Stomach (tissue), 19 donors: ENCODE measurements at places on chromosomes 6 and 20. TPM values are rescaled to one million over a fixed set of nuclear protein-coding genes. Genes with fewer than 3 reads are reported as not detected.
A peak's percentile ranks its signal among the peaks of the same experiment; 100 is the strongest.

CST4 gene
- not detected for total RNA-seq

KCNK16 gene
- total RNA-seq, result not detected

RIMS1 gene
- total RNA-seq, result 2.6 TPM

GRCh38 chr20:62933966-62934365, 4.0 kb upstream of the GID8 start:
- no peak for DNase-seq

GUCA1A gene
- not detected for total RNA-seq

PRR18 gene
- total RNA-seq, result not detected

GRCh38 chr20:24746351-24746685, 202.8 kb upstream of the CST7 start:
- DNase-seq, result peak; percentile 75

BNIP5 gene
- 5.8 TPM for total RNA-seq

SLPI gene
- 127 TPM for total RNA-seq

AIF1 gene
- 7.6 TPM for total RNA-seq

PDCD2 gene
- 79.1 TPM for total RNA-seq

UBE2V1 gene
- 55.9 TPM for total RNA-seq

GRCh38 chr6:30963641-30964040, 19.9 kb upstream of the MUC21 start:
- DNase-seq, result no peak

DNA sequence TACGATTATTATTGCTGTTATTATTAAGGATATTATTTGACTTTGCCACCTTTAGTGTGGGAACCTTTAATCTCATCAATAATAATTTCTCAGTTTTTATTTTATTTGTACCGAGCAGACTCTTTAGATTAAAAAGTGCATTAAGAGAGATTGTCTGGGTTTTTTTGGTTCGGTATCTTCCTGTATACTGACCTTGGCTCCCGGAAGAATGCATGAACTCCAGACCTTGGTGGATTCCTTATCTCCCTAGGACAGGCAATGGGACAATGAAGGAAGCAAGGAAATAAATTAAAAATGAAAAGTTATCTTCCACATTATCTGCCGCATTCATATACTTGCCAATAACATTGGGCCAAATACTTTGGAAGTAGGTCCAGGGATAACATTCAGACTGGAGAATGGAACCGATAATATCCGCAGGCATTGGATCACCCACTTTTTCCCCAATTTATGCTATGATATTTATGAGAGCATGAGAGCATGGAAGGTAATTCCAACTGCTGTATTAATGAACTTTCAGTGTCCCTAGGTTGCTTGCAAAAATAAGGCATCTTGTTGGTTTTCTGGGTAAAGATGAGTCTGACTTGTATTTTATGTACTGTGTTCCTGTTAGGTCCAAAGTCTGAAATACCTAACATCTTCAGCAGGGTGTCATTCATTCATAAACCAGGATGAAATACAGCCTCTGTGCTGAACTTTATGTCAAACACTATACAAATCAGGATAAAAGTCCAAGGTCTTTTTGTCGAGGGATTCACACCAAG, 232.1 kb downstream of the PLCB1 start:
- DNase-seq, result no peak

DNA sequence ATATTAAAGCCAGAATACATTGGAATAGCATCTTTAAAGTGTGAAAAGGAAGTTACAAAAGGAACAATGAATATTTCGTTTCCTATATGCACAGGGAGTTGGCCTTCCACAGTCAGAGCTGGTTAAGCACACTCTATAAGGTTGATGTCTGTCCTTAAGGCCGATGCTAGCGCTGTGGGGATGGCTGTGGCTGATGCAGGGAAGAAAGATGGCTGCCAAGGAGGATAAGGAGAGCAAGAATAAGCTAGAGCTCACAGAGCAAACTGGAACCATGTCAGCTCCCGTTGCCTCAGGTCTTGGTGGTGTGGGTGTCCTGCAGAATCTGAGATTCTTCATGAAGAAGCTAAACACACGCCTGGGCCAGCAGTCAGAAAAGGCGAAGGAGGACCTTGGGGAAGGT, 20.8 kb upstream of the STX11 start:
- no peak for DNase-seq

- no peak for DNase-seq
These were observed 94.8 kb upstream of the NHSL1 start for GRCh38 chr6:138593909-138594757.

GRCh38 chr6:116695401-116695800, 14.4 kb downstream of the KPNA5 start:
- no peak for DNase-seq

DNA sequence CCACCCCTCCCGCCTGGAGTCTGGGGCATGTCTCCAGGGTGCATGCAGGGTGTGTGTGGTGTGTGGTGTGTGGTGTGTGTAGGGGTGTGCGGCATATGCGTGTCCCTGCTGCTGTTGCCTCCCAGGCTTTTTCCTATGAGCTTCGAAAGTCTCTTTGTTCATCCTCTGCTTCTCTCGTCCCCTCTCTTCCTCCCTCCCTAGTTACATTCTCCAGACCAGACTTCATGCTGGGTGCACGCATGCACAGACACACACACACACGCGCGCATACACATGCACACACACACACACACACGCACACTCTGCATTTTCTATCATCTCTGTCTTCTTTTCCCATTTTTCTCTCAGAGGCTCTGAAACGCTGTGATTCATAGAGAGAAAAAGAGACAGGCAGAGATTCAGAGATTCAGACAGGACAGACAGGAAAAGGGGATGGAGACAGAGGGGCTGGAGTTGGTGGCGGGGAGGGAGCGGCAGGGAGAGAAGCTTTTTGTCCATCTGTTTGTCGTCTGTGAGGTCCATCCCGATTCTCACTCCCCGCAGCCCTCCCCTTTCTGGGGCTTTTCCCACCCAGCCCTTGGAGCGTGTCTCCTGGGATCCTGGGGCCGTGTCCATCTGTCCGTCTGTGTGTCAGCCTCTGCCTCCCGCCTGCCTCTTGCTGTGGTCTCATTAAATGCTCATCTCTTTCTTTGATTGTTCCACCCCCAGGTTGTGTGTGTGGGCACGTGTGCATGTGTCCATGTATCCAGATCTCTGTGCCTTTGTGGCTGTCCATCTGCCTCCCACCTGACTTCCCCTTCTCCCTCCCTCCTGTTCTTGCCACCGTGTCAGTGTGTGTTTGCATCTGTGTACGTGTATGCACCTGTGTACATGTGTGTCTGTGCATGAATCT, 62.6 kb downstream of the SRC start:
- peak; percentile 65 for DNase-seq

RBM24 gene
- total RNA-seq, result 2.3 TPM

FAM209B gene
- not detected for total RNA-seq

DNA sequence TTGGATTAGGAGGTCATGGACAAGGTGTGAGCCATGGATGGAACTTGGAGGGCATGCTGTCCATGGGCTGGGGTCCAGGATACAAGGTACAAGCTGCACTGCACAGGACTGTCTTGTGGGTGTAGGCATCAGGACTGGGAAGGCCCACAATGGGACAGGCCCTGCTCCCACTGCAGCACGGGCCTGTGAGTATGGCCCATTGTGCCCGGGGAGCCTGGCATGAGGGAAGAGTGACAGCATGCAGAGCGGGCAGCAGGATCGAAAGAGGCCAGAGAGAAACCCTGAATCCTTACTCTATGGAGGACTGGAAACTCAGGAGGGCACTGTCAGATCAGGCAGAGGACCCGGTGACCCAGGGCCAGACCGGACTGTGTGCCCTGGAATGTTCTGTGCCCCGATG, 211.3 kb downstream of the PREX1 start:
- DNase-seq, result no peak

GRCh38 chr6:36302227-36302976, 32.5 kb downstream of the PNPLA1 start:
- DNase-seq, result peak; percentile 96

DNA sequence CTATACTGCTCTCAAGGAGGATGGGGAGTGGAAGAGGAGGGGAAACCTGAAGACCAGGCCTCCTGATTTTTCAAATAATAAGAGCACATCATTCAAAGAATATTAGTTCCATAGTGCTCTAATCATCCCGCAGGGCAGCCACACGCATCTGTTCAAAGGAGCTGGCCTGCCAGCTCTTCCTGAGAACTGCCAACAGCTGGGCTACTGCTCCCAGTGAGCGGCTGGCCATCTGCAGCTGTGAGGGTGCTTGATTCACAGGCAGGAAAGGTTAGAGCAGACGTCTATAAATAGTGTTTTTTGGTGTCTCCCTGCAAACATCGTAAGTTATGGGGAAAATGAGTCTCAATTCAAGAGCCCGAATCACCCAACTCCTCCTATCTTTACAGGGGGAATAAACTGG, 17.3 kb downstream of the NSFL1C start:
- no peak for DNase-seq

- no peak for DNase-seq
These were observed 583.8 kb upstream of the GJE1 start for GRCh38 chr6:141548966-141549365.

GRCh38 chr6:113697632-113698410, 159.3 kb upstream of the MARCKS start:
- DNase-seq, result no peak

- DNase-seq, result no peak
These were observed 34.4 kb downstream of the ECT2L start for GRCh38 chr6:138830248-138830647.

RHAG gene
- not detected for total RNA-seq

DNA sequence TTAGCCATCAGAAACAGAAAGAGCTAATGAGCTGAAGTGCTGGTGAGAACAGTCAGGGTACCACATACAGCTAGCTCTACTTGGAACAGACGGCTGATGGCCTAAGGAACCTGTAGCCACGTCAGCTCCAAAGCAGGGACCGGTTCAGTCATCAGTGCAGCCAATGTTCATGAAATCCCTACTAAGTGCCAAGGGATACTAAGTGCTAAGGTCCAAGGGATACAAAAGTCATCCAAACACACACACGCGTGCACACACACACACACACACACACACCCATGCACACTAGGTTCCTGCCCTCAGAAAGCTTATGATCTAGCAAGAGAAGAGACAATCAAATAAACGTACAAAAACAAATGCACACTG, 53.6 kb downstream of the MAP3K5 start:
- DNase-seq, result no peak

DNA sequence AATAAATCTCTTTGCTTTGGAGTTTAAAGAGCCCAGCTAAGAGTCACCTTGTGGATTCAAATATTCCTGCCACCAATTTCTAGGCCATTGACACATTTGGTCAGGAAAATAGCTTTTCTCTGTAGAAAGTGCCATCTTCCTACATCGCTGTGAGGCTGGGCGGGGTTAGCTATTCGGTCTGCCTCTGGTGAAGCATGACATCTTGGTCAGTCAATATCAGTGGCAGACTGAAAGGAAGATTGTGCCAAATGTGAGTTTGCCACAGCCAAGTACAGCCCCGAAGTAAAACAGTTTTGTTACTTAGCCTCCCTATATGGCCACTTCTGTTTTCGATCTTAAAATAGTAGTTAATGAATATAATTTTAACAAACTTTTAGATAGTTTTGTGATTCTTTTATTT, 65.5 kb upstream of the FABP7 start:
- DNase-seq, result no peak

RBBP8NL gene
- total RNA-seq, result not detected

GRCh38 chr6:21278375-21278745, 315.2 kb upstream of the SOX4 start:
- DNase-seq, result no peak

DNA sequence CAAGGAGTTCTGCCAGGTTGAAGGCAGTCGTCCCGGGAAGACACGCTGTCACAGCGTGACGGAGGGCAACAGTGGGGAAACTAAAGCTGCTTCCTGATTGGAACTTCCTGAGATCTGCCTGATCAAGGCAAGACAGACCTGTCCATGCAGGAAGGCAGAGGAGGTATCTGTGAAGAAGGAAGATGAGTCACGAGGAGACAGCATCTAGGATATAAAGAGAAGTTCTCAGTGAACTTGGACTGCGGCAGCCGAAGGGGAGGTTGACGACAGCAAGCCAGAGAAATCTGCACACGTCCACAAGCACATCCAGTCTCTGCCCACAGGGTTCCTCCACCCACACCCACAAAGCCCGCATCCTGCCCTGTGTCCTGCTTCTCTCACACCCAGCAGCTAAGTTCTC, 38.6 kb downstream of the PREP start:
- DNase-seq, result no peak

GRCh38 chr6:15487262-15487661, 175.6 kb downstream of the DTNBP1 start:
- DNase-seq, result no peak

GRCh38 chr6:91341473-91341872, 754.6 kb upstream of the MAP3K7 start:
- no peak for DNase-seq

DNA sequence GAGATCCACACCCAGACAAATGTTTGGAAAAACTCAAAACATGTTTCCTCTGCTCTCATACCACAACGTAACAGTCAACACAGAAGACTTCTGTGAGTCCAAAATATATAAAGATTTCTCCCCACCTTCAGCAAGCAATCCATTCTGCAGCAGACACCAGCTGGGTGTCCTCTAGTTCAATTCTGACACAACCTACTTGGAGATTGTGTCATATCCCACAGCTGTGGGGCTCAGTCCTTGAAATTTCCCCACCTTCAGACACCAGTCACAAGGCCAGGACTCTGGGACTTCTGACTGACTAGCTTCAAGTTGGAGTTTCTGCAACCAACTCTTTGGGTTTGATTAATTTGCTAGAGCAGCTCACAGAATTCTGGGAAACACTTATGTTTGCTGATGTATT, 244.8 kb upstream of the CDYL start:
- DNase-seq, result no peak

HCRTR2 gene
- not detected for total RNA-seq

DNA sequence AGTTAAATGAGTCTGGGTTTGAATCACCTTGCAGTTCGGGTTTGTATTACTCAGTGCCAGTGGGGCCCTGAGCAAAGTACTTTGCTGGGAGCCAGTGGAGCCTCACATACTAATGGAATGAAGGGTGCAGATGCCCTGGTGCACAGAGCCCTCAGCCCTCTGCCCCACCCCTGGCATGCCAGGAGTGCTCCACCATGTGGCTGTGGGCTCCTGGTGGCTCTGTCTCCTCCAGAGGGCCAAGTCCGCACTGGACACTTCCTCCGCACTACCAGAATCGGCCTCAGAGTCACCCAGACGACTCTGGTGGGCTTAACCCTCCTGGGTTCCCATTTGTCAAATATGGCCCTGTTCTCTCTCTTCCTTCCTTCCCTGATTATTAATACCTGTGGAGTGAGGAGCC, 94.0 kb downstream of the STK35 start:
- no peak for DNase-seq

- peak; percentile 81 for DNase-seq
These were observed 8.1 kb upstream of the PFDN4 start for GRCh38 chr20:54199721-54200176.

GRCh38 chr6:15074806-15075205, 171.1 kb upstream of the JARID2 start:
- no peak for DNase-seq

DNA sequence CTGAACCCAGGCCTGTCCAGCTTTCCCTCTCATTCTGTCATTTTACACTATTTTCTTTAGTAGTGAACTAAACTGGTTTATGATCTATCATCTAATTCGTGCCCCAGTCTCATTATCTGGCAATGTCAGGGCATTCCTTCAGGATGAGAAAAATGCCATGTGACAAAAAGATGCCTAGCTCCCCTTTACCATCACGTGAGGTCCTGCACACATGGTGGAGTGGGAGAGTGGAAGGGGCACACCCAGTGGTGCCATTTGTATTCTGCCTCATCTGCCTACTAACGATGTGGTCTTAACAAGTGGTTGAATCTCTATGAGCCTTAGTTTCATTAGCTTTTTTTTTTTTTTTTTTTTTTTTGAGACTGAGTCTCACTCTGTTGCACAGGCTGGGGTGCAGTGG, 41.2 kb downstream of the CDC5L start:
- no peak for DNase-seq
